ENCODE measurements at places on chromosomes 7 and 10.
A peak's percentile ranks its signal among the peaks of the same experiment; 100 is the strongest.

DNA sequence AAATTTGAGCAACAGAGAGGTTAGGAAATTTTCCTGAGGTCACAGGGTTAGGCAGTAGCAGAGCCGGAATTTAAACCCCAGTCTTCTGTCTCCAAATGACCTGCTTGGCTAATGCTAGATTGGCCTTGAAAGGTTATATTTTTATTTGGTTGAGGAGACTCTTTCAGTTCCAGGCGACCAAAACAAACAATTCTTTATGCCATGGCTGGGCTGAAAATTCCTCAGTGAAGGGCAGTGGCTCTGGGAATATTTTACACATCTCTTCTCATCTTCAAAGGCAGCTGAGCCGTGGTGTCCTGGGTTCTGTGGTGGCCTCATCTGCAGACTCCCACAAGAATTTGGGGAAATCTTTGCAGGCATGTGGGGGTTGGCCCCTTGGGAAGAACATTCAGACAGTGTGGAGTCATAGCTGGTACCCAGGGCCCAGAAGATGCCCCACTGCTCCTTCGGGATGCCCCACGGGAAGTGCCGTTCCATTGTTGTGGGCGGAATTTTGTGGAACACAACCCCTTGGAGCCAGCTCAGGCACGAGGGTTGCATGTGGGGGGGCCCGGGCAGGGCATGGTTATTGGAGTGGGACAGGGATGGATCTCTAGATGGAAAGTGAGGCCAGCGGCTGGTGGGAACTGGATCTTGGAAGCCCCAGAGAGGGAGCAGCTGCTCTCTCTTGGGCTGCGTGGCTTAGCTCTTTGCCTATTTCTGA lies 33.2 kb downstream of the RPS24 start:
- no peak for DNase-seq

- no peak for DNase-seq
Measured at GRCh38 chr7:150481922-150482321, 31.5 kb downstream of the GIMAP8 start.

DNA sequence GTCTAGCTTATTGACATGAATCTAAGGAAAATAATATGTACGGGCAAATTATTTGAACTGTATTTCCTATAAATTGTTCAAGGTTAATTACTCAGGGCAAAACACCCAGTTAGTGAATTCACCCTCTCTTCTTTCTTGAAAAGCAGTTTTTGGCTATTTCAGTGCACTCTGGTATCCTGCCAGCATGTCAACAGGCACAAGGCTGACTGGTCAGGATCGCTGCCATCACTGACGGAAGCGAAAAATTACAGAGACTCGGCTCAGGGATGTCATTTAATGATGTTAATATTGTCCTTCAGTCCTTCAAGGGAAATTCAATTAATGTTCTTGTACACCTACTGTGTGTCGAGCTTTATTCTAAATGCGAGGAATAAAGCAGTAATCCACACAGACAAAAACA lies 28.3 kb upstream of the OLAH start:
- DNase-seq = no peak

- peak; percentile 78 for DNase-seq
Measured at GRCh38 chr7:36312064-36312914, 77.4 kb upstream of the ANLN start.

DNA sequence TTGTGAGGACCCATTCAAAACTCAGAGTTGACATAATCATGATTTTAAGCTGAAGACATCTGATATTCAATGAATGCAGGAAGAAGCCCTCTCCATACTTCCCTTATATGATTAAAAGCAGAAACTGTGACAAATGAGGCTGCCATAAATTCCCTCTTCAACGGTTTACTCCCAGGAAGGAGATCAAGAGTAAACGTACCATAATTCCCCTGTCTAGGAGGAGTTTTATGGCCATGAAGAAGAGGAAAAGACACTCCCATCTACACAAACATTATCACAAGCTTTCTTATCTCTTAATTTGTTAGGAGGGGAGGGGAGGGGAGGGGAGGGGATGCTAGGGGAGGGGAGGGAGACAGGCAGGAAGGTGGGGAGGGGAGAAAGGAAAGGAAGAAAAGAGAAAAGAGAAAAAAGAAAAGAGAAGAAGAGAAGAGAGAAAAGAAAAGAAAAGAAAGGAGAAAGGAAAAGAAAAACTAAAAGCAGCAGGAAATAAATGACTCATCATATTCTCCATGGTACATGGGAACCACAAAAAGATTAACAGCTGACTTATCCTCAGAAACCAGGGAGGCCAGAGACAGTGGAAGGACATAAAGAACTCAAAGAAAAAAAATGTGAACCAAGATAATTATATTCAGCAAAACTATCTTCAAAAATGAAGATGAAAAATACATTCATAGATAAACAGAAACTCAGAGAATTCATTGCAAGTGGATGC lies 121.6 kb downstream of the ALOX5 start:
- DNase-seq = no peak

DNA sequence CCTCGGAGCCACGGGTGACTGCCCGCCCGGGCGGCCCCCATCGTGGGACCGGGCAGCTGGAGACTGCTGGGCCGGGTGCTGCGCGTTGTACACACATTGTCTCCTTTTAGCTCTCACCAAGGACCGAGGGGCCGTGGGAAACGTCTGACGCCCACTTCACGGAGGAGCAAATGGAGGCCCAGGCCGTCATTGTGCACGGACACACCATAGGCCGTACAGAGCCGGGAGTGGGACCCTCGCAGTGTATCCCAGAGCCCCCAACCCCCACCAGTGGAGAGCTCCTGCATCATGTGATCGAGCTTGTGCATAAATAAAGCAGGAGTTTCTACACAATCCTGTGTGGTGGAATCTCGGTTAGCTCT lies 722 bp downstream of the DENND10 start:
- DNase-seq = peak; percentile 52

- DNase-seq = no peak
Measured at GRCh38 chr10:70984986-70985722, 96.8 kb upstream of the PCBD1 start.

DNA sequence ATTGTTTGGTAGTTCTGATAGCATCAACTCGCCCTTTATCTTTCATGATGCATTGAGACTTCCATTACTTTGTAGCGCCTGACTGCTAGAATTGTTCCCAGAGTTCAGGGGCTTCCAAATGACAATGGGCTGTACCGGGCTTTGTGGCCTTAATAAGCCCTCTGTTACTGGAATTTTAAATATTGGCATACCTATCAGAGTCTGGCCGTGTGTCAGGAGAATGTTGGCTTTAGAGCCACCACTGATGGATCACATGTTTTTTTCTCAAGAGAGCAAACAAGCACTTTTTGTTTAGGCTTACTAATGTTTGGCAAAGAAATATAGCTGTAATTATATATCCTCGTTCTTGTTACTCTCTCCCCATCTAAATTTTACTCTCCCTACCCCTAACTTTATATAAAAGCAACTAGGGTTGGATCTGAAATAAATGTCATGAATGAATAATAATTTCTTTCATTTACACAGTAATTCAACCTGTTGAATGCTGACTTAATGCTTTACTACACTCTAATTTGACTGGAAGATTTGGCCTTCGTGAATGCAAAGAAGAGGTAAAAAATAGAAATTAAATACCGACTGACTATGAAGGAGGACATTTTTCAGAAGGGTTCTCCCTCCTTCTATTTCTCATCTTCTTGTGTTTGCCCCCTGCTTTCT lies 396.7 kb downstream of the AUTS2 start:
- DNase-seq = no peak

- peak; percentile 50 for DNase-seq
Measured at GRCh38 chr10:30542001-30542894, 87.3 kb downstream of the LYZL2 start.

- no peak for DNase-seq
Measured at GRCh38 chr7:101667920-101668319, 38.8 kb upstream of the MYL10 start.

DNA sequence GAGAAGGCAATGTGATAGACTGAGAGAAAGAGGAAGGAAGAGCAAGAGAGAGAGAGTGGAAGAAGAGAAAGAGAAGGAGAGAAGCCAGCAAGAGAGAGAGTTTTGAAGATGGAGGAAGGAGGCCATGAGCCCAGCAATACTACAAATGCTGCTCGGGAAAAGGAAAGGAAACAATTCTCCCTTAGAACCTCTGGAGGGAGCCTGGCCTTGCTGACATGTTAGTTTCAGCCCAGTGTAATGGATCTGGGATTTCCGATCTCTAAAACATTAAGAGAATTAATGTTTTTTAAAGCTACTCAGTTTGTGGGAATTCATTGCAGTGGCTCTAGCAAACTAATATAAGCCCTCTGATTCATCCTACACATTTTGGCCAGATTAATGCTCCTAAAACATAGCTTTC lies 206.8 kb upstream of the MTPN start:
- no peak for DNase-seq

Measured in Karpas-422 (cell line).